ENCODE measurements at places on chromosomes 6 and 20.
A peak's percentile ranks its signal among the peaks of the same experiment; 100 is the strongest.

DNA sequence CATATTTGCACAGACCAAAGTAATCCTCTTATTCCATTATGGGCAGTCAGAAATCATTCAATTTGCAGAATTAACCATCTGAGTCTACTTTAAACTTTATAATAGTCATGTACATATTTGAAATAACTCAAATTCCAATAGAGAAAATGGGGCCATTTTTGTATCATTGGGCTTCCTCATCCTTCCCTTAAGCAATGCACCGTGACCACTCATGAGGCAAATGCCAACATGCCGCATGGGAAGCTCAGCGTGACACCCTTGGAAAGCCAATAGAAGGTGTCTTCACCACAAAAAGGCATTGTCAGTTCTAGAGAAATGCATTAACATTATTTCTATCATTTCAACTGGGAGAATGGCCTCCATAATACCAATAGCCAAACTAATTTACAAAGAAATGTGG lies 38.5 kb downstream of the SIM1 start:
- no peak for DNase-seq

- DNase-seq = no peak
Measured at GRCh38 chr20:24633026-24633425, 163.6 kb downstream of the SYNDIG1 start.

DNA sequence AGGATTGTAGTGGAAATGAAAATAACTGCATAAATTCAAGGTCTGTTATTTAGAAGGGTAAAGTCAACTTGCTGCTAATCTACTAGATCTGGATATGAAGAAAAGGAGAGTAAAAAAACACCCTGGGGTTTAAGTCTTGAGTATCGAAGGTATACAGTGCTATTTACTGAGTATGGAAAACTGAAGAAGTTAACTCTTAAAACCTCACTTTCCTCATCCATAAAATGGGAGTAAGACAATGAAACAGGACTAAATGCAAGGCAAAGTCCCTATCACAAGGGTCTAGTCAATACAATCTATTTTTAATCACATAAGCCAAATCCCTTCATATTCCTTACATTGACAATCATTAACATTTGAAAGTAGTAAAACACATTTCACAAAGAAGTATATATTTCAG lies 2.2 kb downstream of the FBXO5 start:
- no peak for DNase-seq

DNA sequence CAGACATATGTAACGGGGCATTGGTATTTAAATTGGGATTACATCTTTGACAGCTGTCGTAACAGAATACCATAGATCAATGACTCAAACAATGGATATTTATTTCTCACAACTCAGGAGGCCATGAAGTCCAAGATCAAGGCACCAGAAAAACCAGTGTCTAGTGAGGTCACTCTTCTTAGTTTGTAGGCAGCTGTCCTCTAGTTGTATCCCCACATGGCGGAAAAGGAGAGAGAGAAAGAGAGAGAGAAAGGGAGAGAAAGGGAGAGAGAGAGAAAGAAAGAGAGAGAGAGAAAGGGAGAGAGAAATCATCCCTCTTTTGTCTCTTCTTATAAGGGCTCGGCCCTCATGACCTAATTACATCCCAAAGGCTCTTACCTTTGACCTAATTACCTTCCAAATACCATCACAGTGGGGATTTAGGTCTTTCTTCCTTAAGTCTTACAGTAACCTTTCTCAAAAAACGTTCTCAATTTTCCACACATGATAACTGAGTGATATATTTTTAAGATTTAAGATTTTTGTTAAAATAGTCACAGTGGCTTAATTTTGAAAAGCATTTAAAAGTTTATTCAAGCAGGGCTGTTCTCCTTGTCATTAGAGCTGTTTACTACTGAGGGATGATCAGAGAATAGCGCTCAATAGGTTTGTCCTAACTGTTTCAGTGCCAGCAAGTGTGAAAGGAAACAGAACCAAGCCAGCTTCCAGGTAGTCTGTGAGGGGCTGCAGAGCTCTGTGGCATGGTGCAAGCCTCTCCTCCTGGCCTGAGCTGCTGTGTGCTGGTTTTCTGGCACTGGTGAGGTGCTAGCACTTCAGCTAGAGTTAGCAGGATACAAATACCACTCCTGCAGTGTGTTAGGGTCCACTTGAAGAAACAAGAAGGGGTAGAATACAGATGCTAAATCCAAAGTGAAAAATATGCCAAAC lies 79.0 kb downstream of the IMPG1 start:
- no peak for DNase-seq

DNA sequence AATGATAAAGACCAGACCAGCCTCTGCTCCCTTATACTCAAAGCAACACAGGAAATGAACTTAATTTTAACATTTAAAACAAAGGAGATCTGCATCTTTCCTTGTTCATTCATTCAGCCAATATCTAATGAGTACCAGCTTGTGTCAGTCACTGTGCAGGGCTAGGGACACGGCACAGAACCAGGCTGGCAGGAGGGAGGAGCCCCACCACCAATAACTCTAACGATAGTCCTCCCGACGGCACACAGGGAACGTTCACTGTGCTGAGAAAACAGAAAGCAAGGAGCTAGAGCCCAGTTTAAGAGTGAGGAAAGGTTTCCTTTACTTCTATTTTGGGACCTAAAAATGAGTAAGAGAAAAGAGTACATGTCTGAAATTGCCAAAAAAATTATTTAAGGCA lies 9.9 kb downstream of the ETV7 start:
- DNase-seq = no peak

GRCh38 chr6:148217921-148218320 lies 124.7 kb upstream of the SASH1 start:
- DNase-seq = no peak

- no peak for DNase-seq
Measured at GRCh38 chr6:63307581-63308246, 12.1 kb downstream of the LGSN start.

DNA sequence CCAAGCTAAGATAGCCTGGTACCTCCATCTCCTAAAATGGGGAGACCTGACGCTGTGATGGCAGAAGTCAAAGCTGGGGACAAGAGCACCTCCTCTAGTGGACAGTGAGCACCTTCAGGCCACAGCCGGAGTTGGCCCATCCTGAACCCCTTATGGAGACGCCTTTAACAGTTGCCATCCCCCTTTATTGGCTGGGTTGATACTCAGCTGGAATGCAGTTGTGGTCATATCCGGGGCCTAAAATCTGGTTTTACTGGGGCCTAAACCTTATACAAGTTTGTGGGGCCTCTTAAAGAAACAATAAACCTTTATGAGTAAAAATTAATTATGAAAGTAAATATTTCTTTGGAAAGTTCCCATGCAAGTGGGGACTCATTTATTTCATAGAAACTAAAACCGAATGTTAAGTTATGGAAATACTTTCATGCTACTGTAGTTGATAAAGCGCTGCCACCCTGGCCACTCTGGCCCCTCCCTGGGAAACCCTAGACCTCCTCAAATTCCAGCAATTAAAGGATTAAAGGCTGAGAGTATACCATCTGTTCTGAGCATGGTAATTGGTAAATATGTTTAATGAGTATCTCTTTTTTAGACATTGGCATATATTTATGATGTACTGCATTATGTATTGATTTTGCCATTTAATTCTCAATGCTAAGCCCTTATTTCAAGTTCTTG lies 95.1 kb upstream of the SASH1 start:
- DNase-seq = no peak

DNA sequence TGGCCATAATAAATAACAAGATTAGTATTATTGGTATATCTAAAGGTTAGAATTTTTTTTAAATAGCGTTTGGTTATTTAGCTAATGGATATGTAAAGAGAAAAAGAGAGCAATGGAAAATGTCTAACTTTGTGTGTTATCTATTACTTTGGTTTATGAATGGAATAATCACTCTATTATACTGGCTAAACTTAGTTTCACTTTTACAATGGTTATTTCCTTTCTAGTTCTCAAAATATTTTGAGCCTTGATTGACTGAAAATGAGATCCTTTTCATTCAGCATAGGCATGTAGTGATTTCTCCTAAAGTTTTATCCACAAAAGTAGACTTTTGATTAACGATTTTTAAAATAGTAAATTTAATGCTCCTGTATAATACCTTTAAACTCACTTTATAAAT lies 51.6 kb upstream of the MLIP start:
- DNase-seq = no peak

DNA sequence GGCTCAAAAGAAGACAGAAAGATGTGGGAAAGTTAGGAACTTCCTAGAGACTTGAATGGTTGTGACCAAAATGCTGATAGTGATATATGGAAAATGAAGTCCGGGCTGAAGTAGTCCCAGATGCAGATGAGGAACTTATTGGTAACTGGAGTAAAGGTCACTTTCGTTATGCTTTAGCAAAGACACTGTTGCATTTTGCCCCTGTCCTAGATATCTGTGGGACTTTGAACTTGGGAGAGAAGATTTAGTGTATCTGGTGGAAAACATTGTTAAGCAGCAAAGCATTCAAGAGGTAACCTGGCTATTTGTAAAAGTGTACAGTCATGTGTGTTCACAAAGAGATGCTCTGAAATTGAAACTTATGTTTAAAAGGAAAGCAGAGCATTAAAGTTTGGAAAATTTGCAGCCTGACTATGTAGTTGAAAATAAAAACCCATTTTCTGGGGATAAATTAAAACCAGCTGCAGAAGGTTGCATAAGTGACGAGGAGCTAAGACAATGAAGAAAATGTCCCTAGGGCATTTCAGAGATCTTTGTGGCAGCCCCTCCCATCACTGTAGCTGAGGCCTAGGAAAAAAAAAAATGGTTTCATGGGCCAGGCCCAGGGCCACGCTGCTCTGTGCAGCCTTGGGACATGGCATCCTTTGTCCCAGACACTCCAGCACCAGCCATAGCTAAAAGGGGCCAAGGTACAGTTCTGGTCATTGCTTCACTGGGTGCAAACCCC lies 1692.2 kb downstream of the HACE1 start:
- no peak for DNase-seq

- DNase-seq = peak; percentile 45
Measured at GRCh38 chr6:83417880-83418663, 12.8 kb downstream of the ME1 start.

DNA sequence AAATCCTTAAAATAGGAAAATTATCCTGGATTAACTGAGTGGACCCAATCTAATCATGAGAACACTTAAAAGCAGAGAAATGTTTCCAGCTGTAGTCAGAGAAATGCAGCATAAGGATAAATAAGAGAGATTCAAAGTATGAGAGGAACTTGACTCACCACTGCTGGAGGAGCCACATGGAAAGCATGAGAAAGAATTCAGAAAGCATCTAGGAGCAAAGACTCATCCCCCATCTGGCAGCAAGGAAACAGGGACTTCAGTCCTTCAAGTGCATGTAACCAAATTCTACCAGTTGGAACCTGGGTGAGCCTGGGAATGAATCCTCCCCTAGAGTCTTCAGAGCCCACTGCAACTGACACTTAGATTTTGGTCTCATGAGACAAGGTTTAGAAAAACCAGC lies 33.7 kb downstream of the RNF146 start:
- no peak for DNase-seq

DNA sequence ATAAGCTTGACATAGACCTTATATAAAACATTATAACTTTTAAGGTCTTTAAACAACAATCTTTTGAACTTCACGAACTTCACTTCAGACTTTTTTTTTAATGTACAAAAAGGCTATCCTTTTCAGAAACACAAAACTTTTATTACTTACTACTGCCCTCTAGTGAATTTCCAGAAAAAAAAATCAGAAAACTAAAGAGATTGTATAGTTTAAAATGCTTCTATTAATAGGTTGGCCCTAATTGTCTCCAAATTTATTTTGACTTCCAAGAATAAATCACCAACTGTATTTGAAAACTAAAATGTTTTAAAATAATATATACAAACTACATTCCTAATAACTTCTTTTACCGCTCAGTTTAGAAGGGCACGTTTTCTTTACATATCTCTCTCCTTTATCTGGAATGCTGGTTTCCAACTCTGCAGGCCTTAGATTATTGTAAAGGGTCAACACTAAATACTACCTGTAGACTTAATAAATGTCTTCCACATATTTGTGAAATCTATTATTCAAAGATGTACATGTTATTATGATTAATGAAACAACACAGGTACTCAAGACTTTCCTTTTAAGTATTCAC lies 66.8 kb downstream of the LMBRD1 start:
- DNase-seq = peak; percentile 5

- no peak for DNase-seq
Measured at GRCh38 chr6:27891320-27891875, 20.8 kb downstream of the OR2B2 start.

DNA sequence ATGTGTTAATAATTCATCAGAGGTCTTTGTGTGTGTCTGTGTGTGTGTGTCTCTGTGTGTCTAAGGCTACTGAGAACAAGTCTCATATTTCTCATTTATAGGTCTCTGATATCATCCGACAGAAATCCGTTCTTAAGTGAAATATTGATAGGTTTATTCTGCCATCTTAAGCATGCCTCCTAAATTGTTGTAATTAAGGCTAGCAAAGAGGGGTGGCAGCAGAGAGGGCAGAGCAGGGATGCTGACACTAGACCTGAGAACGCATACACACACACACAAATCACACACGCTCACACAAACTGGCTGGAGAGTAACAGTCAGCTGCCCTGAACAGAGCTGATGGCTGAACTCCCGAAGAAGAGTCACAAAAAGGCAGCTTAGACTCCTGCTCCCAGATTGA lies 84.9 kb upstream of the LRFN2 start:
- no peak for DNase-seq

DNA sequence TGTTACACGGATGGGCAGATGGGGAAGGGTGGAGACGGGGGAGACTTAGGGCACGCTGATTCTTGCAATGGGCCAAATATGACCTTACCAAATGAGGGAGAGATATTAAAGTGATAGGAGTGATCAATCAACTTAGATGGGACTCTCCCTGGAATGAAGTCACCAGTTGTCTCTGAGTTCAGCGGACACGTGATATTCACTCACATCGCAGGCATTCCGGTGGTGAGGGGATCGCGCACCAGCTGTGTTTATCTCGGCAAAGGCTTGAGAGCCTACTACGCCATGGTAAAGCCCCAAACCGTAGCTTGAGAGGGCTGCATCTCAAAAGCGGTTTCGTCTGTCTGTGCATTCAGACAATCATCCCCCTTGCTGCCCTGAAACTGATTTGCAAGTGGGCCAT lies 5.5 kb downstream of the BMP7 start:
- no peak for DNase-seq

DNA sequence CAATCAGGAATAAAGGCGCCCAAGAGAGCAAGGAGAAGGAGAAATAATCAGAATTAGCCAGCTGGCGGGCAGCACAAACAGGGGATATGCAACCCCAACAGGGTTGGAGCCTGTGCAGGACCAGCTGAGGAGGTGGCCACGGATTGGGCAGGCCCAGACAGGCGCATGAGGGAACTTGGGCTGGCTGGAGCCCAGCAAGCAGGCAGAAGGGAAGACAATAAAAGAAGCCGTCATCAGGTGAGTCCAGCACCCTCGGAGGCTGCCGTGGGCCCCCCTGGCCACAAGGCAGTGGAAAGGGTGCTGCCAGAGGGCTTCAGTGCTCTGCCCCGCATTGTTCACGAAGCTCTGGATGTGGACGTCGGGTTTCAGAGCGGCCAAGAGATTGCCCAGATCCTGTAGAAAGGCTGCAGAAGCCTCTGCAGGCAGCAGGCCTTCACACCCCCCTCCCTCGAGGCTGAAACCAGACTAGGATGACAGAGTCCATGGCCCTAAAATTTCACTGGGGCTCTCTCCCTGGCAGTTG lies 28.4 kb upstream of the MAFB start:
- peak; percentile 23 for DNase-seq

GRCh38 chr6:122154155-122154554 lies 245.3 kb upstream of the HSF2 start:
- DNase-seq = no peak

- DNase-seq = no peak
Measured at GRCh38 chr6:76942203-76942966, 520.9 kb downstream of the HTR1B start.

- no peak for DNase-seq
Measured at GRCh38 chr6:159089909-159090308, 45.1 kb upstream of the TAGAP start.

Data from NCI-H1105 (cell line).